ENCODE measurements at places on chromosomes 5 and 9. TPM values are rescaled to one million over a fixed set of nuclear protein-coding genes. Genes with fewer than 3 reads are reported as not detected.

- no peak for DNase-seq
Measured at GRCh38 chr5:14229181-14229580, 86.0 kb downstream of the TRIO start.

DNA sequence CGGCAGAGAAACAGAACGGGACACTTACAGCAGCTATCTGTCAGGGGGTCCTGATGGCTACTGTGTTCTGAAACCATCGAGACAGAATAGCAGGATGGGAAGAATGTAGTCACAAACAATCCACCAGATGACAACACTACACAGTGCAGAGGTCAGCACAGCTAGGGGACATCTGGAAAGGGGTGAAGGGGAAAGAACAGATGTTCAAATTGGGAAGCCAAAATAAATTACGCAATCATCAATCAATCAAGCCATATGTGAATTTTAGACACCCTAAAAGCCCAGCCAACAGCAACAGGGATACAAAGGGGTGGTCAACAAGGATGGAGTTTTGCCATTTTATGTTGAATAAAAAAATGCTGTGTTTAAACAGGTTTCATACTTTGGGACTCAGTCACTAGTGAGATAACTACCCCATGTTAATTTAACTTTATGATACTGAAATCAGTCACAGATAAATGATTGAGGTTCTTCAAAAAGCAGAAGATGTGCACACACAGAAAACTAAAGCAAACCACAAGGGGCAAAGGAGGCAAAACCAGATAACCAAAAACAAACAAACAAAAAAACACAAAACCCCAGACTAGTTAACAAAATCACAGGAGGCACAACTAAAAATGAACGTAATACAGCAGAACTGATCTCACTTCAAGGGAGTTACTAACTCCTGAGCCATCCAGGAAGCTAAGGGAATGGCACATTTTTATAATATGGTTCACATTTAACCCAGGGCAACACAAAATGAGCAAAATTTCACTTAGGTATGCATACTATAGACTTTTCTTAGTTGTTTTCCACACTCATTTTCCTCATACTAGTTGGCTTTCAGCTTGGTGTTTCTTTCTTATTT, 65.9 kb downstream of the HABP4 start:
- no peak for DNase-seq

The AJM1 gene
- 2.9 TPM for total RNA-seq

The FOXD4L3 gene
- total RNA-seq: 0.22 TPM

- DNase-seq: peak; percentile 57
Measured at GRCh38 chr5:36877667-36878391, 1.3 kb downstream of the NIPBL start.

- DNase-seq: no peak
Measured at GRCh38 chr9:33042473-33042872, 17.4 kb downstream of the DNAJA1 start.

GRCh38 chr9:107698779-107699178, 209.2 kb upstream of the KLF4 start:
- DNase-seq: no peak

DNA sequence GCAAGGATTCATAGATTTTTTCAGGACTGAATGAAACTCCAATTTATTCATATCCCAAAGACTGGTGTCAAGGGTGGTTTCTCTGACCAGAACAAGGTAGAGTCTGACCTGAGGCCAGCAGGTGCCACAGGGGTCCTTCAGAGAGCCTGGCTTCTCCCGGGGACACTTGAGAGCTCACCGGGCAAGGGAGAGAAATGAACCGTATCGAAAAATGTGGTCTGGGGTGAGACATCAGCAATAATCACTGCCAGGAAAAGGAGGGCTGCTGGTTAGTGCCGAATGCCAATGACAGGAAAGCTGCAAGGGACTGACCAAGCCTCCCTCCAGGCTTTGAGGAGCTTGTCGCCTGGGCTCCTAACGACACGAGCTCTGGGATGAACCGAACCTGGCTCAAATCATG, 142.7 kb downstream of the TTLL11 start:
- DNase-seq: no peak

DNA sequence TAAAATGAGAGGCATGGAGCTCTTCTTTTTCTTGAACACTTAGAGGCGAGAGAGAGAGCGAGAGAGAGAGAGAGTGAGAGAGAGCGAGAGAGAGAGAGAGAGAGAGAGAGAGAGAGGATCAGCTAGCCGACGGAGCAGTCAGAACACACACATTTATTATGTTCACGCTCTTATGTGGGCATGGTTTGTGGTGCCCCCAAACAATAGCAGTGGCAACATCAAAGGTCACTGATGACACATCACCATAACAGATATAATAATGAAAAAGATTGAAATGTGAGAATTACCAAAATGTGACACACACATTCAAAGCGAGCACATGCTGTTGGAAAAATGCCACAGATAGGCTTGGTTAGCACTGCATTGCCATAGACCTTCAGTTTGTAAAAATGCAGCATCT, 116.1 kb downstream of the KDM4C start:
- no peak for DNase-seq

- DNase-seq: peak; percentile 64
Measured at GRCh38 chr5:88845081-88845697, 37.8 kb downstream of the MEF2C start.

DNA sequence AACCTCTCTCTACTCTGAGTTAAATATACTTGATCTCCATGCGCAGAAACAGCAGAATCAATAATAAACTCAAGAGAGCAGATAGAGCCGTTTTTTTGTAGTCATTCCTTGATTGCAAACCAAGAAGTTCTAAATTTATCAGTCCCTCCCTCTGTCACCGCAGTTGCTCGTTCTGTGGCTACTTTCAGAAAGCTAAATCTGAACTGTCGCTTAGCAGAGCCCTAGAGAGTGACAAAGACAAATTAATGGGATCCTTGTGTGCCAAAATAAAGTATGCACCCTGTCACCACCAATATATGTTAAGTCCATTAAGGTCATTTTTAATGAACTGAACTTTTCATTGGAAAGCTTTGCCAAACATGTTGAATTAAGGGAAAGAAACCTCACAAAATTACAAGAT, 218.3 kb downstream of the ADAMTSL1 start:
- no peak for DNase-seq

DNA sequence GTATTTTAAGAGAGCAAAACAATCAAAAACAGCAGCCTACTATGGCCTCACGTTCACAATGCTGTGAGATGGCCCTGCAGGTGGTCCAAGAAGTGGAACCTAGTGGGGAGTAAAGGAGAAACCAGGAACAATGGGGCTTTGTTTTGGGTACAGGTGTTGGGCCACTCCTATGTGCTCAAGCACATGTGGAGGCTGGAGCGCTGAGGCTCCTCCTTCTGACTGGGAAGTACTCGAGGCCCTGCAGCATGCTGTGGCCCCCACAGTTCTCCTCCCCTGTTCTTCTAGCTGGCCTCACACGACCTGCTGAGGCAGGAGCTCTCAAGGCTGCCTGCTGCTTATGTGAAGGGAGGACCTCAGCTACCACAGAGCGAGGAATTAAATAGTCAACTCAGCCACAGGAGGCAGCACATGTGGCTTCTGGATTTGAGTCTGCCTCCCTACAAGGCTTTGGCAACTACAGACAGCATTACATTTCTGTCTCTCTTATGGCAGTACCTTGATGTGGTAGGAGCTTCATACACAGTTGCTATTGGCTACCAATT, 482.3 kb downstream of the SPOCK1 start:
- DNase-seq: no peak
